GM12864 (cell line): ENCODE measurements at places on chromosomes 13 and 19.

GRCh38 chr13:25244123-25244522, 43.2 kb downstream of the MTMR6 start:
- no peak for DNase-seq

GRCh38 chr13:82294226-82294625, 1588.0 kb downstream of the SLITRK1 start:
- DNase-seq, result no peak

DNA sequence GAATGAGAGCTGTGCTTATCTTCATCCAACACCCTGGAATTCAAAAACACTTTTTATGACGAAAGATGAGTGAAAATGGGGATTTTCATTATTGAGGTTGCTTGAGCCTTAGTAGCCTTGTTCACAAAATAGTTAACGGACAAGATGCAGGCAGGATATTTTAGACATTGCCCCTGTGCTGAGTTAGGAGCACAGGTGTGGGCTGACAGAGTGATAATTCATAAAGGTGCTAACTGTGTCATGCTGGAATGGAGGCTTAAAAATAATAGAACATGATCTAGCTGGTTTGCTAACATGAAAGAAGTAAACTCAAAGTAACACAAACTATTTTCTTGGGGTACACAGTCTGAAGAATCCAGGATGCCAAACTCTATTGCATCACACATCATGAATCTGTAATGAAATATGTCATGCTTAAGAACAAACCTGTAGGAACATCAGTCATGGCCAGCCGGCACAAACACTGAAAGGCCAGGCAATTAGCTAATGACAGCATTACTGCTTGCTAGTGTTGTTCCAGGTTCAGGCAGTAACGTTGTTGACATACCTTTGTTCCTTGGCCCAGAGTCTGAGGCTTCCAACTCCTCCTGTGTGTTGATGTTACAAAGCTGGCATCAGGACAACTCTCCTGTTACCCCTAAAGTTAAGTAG, 55.3 kb downstream of the FRY start:
- DNase-seq, result no peak

DNA sequence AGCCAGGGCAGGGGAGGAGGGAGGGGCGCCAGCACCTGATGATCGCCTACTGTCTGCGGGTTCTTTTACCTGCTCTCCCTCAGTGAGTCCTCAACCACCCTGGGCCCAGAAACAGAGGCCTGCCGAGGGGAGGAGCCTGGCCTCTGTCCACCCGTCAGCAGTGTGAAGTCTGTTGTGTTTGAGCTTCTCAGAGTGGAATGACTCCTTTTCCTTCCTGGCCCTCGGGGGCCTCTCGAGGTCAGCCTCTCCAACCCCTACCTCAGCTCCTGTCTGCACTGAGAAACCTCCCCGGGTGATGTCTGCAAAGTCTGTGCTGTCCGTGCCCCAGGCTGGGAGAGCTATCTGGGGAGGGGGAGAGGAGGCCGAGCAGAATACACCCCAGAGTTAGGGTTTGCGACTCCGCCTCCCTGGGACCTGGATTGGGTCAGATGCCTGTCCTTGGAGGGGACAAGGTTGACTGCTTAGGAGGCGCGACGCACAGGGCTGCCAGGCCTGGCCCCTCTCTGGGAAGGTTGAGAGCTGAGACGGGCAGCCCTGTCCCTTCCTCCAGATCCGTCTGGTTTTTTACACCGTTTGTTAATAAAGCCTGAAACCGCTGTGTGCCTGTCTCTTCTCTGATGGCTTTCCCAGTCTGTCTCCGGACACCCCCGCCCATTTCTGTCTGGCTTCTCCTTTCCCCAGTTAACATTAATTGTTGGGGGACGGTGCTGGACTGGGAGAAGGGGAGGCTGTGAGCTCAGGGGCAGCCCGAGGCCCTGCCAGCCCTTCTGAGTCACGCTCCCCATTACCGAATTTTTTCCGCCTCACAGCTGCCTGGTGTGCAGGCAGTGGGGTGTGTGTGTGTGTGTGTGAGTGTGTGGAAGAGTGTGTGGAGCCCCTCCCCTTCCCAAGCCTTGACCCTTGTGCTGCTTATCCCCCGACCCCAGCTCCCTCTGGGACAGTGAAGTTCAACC, 989 bp upstream of the SSC5D start:
- DNase-seq, result no peak

GRCh38 chr19:577439-578392, 5.3 kb downstream of the BSG start:
- DNase-seq, result no peak

- DNase-seq, result no peak
Measured at GRCh38 chr13:101309014-101309619, 107.2 kb downstream of the NALCN start.

DNA sequence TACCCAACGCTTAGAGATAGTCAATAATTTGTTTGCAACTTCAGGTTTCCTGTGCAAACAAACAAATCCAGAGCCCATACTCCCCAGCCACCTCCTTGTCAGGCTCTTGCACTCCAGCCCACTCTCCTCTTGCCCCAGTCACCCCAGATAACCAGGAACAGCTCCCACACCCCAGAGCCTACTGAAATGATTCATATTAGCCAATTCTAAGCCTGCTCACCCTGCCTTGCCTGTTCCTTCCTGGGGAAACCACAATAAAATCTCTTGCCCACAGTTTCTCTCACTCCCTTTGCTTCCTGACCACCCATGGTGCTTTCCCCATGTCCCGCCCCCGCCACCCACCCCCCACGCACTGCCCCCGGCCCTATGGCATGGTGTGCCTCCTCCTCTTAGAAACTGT, 3.8 kb upstream of the ACTL9 start:
- DNase-seq, result no peak

DNA sequence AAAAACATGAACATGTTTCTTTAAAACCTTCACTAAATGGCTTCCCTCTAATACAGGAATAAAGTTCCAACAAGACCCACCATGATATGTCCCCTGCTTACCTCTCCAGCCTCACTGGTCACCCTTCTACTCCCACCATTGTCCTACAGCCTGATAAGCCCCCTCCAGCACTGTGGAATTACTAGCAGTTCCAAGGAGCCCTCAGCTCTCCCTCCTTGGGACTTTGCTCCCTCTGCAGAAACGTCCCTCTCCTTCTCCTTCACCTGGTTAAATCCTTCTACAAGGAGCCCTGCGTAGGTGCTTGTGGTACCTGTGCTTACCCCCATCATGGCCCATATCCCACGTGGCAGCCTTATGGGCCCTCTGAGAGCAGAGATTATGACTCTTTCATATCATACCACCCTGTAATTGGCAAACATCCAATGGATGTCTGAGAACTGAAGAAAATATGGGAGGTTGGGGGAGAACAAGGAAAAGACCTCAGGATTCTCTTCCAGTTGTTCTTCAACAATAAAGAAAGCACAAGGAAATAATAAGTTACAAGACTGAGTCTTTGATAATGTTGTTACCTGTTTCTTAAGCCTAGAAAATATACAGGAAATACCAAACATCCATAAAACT, 26.1 kb upstream of the DOCK9 start:
- DNase-seq, result no peak

DNA sequence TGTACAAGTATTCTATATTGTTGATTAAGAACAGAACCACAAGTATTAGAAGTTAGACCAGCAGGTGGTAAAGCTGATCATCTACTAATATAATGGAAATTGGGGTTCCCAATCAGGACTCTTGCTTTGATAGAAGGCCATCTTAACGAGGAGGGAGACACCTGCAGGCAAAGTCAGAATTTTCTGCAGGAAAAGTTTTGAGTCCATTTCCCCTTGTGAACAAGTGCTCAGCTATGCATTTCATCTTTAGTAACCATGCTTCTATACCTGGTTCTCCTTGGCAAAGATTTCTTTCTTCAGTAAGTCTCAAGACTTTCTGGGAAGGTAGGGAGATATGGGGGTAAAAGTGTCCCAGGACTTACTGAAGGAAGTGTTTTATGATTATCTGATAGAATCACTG, 36.1 kb upstream of the USPL1 start:
- DNase-seq, result no peak

DNA sequence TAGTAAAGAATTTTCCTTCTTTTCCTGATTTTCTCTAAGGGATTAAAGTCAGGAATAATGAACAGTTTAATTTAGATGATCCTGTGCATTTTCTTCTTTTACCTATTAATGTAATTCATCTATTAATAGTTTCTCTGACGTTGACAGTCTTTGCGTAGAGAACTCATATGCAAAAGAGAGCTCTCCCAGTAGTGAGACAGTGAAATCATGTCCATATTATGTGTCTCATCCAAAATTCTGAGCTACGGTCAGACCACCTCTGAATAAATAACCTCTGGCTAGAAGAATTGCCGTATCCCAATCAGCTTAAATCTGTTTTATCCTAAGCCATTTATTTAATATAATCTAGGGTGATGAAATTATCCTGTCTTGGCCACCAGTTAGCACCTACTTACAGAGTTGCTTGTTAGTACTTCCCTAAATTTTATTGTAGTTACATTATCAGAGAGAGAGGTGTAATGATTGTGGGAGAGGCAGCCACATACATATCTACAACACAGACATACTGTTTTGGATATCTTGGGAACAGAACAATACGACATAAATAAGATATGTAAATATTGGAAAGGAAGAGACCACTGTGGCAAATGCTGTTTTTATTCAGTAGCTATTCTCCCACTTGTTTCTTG, 30.7 kb downstream of the PDS5B start:
- DNase-seq, result no peak

DNA sequence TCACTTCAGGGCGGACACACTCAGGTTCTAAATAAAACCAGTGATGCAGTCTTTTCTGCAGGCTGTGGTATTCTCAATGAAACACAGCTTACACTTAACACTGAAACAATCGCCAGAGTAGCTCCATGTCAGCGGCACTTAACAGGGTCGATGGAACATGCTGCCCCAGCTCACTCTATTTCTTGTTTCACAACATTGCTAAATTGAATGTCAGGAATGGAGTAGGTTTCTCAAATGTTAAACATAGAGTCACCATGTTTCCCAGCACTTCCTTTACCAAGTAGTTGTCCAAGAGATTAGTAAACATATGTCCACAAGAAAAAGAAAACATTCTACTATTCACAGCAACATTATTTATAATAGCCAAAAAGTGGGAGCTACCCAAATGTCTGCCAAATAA, 306.9 kb downstream of the SLITRK6 start:
- no peak for DNase-seq

- no peak for DNase-seq
Measured at GRCh38 chr13:48973845-48974431, 1.8 kb upstream of the FNDC3A start.

GRCh38 chr19:13206587-13206986, 56.4 kb downstream of the IER2 start:
- DNase-seq, result no peak

DNA sequence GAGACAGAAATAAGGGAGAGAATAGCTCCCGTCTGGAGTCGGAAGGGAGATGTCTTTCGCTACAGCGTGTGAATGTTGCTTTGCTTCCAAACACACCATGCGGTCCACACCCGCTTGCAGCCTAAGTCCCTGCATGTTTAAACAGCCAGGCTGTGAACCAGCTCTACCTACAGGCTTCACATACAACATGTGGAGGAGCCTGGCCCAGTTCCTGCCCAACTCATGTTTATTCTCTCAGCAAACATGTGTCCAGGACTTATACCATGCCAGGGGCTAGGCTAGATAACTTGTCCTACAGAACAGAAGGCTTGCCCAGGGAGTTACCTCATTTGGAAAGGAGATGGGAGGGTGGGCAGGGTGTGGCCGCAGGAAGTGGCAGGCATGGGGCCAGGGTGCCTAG, 181.5 kb downstream of the FOXO1 start:
- DNase-seq, result no peak

DNA sequence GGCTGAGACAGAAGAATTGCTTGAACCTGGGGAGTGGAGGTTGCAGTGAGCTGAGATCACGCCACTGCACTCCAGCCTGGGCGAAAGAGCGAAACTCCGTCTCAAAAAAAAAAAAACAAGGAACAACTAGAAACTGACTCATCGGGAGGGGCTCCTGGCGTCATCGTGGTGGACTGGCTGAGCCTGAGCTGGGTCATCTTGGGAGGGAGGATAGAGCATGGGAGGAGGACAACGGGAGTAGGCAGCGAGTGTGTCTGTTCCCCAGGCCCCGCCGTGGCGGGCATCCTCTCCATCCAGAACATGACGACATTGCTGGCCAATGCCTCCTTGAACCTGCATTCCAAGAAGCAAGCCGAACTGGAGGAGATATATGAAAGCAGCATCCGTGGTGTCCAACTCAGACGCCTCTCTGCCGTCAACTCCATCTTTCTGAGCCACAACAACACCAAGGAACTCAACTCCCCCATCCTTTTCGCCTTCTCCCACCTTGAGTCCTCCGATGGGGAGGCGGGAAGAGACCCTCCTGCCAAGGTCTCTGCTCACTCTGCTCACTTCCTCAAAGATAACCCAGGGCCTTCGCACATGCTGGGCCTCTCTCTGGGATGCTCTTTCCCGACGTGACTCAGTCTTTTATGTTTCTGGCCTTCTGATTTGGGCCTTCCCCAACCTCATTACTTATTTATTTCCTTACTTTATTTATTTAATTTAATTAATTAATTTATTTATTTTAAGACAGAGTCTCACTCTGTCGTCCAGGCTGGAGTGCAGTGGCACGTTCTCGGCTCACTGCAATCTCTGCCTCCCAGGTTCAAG, 16.6 kb downstream of the DDX39A start:
- DNase-seq, result no peak
